ENCODE measurements at places on chromosomes 6 and 20.

GRCh38 chr20:57968120-57968519 lies 258.3 kb upstream of the PMEPA1 start:
- no peak for DNase-seq

GRCh38 chr20:41101660-41102059 lies 35.7 kb upstream of the PLCG1 start:
- no peak for DNase-seq

- no peak for DNase-seq
Measured at GRCh38 chr6:37735722-37736121, 38.0 kb upstream of the MDGA1 start.

- no peak for DNase-seq
Measured at GRCh38 chr6:28315628-28316027, 20.3 kb downstream of the ZSCAN31 start.

- DNase-seq = no peak
Measured at GRCh38 chr20:1330075-1330830, 1.3 kb upstream of the SDCBP2 start.
